NCI-H524 treated with DMSO at 0.1 percent for 48 hours (cell line): ENCODE measurements at places on chromosomes 13 and 19.

GRCh38 chr13:80438521-80438920, 97.6 kb upstream of the SPRY2 start:
- DNase-seq, result no peak

DNA sequence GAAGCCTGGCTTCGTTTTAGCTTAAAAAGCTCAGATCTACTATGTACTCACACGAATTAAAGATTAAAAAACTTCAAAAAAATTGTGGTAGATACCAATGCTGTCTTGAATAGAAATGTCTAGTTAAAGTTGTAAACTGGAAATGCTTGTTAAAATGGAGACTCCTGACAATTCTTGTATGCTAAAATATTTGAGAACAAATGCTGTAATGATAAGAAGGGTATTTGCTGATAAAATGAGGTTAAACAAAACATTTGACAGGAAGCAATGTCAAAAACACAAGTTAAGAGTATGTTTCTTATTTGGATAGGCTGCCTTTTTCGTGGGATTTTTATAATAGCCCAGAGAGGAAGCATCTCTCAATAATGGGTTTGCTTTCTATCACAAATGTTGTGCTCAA, 48.0 kb upstream of the POSTN start:
- DNase-seq, result no peak

GRCh38 chr13:101695870-101696516, 243.5 kb downstream of the ITGBL1 start:
- DNase-seq, result no peak

- no peak for DNase-seq
Observed at GRCh38 chr13:46359714-46360113, 27.3 kb downstream of the RUBCNL start.

DNA sequence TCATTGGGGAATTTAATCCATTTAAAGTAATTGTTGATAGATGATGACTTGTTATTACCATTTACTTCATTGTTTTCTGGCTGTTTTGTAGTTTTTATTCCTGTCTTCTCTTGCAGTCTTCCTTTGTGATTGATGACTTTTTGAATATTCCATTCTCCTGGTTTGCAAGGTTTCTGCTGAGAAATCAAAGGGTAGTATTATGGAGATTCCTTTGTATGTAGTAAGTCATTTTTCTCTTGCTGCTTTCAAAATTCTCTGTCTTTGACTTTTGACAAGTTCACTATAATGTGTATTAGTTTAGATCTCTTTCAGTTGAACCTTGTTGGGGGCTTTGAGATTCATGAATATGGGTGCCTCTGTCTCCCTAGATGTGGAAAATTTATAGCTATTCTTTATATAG, 6.0 kb downstream of the ZNF559 start:
- no peak for DNase-seq
